Substantia nigra (tissue), 51 donors: ENCODE measurements at places on chromosomes 12 and 14.

DNA sequence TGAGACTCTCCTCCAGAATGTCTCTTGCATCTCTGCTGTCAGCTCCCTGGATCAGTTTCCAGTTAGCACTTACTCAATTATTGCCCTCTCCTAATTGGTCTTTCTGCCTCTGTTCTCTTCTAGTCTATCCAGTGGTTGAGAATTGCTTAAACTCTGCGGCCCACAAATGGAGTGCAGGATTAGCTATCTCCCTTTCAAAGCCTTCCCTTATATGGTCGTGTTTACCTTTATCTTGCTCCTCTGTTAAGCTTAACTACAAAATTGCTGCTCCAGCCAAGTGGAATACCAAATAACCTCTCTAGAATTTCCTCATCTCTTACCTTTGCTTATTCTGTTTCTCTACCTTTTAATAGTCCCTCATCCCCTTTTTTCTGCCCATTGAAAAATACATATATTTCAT, 132.7 kb downstream of the NRXN3 start:
- no peak for DNase-seq

DNA sequence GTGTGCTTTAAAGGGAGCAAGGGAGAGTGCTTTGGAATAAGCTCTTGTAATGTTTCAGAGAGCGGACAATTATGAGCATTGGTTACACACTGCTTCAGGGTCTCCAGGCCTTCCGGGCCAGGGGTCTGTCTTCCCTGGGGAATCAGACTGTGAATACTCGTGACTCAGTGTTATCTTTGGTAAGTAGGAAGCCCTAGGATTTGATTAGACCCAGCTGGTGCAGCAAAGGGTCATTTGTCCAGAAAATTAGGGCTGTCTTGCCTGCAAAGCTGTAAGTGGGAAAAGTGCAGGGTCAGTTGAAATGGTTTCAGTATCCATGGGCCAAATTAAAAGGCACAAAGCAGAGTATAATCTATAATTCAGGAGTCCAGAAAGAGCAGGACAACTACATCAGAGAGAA, 475.6 kb downstream of the MED13L start:
- no peak for DNase-seq

GRCh38 chr14:64186231-64187129, 107.7 kb downstream of the ESR2 start:
- DNase-seq, result no peak

- no peak for DNase-seq
Measured at GRCh38 chr14:55349565-55349964, 62.1 kb downstream of the ATG14 start.

GRCh38 chr14:87148655-87149054, 844.3 kb downstream of the GALC start:
- no peak for DNase-seq

GRCh38 chr14:89667983-89668382, 250.9 kb upstream of the FOXN3 start:
- no peak for DNase-seq

GRCh38 chr12:99004799-99005466, 359.8 kb downstream of the APAF1 start:
- no peak for DNase-seq

- DNase-seq, result no peak
Measured at GRCh38 chr12:62963486-62964041, 28.6 kb upstream of the PPM1H start.

GRCh38 chr12:56299853-56300643, at the start of gene CS:
Gene CS, minus strand, starts transcription at chr12:56300330. Its CDS starts 129 bp downstream, at chr12:56300201.
- DNase-seq, result peak; percentile 99

DNA sequence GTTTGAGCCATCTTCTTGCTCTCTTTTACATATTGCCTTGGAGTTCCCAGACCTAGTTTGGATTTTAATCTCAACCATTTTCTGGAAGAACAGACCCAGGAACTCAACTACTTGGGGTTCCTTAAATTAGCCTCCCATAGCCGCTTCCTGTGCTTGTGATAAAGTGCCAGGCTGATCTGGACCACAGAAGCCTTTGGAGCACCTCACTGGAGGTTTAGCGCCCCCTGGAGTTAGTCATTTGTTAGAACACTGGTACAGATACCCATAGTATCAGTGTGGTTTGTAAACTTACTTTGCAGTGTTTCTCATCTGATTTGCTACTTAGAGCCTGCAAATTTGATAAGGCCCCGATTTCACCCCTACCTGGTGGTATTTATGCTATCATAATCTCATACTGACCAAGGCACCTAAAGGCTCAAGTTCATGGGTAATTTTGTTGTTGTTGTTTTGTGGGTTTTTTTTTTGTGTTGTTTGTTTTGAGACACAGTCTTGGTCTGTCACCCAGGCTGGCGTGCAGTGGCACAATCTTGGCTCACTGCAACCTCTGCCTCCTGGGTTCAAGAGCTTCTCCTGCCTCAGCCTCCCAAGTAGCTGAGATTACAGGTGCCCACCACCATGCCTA, 3.7 kb downstream of the UNC119B start:
- DNase-seq, result peak; percentile 64

DNA sequence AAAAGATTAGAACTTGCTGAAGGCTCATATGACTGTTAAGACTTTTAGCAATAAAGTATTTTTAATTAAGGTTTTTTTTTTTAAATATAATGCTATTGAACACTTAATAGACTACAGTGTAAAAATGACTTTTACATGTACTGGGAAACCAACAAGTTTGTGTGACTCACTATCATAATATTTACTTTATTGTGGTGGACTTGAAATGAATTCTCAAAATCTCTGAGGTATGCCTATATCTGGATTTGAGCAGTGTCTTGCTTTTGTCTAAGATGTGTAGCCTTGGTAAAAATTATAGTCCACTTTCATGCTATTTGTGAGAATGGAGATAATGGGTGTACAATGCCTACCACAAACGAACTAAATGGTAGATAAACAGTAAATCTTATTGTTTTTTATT, 33.9 kb upstream of the NAV3 start:
- DNase-seq, result no peak

DNA sequence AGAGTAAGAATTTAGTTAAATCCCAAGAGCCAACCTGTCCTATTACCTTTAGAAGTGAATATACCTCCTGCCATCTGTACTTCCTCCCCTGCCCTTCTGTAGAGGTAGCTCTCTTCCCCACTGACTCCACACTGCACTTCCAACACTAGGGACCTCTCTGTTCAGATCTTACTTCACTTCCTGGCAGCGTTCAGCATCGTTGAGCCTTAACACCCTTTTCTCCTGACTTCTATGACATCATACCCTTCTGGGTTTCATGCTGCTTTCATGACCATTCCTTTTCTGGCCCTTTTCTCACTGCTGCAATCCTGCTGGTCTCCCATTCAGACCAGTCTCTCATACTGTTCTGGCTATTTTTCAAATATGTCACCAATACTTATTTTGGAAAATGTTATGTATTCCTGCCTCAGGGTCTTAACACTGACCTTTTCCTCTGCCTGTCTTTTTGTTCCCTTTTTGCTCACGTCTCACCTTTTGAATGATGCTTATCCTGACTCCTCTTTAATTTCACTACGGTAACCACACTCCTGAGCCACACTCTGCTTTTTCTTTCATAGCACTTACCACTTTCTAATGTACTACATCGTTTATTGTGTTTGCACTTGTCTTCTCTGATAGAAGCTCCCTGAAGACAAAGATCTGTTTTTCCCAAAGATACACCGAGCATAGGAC, 67.6 kb downstream of the PLEKHA5 start:
- no peak for DNase-seq

GRCh38 chr12:40716037-40716436, 23.8 kb downstream of the CNTN1 start:
- DNase-seq, result no peak

GRCh38 chr12:9829982-9830381, 2.7 kb downstream of the KLRF1 start:
- DNase-seq, result no peak

- no peak for DNase-seq
Measured at GRCh38 chr12:43062201-43062895, 472.8 kb upstream of the PRICKLE1 start.

DNA sequence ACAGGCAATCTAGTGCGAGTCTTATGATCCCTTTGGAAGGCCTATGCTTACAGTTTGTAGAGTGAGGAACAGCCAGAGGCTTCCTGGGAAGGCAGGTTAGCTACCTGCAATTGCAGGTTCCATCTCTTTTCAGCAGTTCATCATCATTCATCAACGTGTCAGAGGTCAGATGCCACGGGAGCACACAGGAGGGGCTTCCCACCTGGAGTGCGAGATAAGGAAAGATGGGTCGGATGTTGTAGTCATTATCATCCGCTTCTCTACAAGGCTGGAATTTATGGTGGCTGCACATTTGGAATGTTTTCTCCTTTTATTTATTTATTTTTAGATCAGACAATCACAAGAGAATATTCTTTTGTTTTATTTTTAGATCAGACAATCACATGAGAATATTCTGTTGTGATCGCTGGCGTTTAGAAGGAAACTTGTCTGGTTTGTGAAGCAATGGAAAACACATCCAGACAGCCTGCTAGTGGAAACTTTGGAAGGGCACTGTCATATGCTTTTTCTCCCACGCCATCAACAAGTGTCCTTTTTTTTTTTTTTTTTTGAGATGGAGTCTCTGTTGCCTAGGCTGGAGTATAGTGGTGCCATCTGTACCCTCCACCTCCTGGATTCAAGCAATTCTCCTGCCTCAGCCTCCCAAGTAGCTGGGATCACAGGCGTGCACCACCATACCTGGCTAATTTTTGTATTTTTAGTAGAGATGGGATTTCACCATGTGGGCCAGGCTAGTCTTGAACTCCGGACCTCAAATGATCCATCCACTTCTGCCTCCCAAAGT, 1.9 kb upstream of the BICD1 start:
- no peak for DNase-seq

DNA sequence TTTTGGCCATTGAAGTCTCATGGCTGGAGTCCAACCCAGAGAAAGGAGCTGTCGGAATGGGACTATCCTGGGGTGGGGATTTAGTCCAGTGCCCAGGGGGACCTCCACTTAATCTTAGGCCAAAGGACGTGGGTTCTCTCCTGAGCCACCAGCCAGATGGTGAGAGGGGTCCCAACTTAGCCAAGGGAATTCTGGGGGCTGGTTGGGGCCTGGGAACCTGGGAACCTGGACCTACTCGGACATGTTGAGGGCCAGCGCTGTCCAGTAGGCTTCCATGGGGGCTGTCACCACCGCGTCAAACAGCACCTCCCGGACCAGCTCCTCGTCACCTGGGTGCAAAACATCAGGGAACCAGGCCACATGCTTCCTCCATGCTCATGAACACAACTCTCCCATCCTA, 33.4 kb downstream of the LRTM2 start:
- DNase-seq, result no peak

DNA sequence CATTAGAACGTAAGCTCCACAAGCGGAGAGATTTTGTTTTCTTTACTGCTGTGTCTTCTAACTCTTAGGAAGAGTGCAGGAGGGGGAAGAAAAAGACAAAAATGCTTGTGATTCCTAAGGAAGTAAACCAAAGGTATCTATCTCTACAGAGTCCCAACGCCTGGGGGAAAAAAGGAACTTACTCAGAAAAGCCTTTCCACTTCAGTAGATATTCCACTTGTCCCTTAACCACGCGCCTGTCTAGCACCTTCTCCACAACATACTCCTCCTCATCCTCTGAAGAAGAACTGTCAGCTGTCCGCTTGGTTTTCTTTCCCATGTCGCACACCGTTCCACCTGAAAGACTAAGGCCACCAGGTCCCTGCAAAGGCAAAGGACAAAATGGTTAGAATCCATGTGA, 22.6 kb downstream of the CBX5 start:
- no peak for DNase-seq

DNA sequence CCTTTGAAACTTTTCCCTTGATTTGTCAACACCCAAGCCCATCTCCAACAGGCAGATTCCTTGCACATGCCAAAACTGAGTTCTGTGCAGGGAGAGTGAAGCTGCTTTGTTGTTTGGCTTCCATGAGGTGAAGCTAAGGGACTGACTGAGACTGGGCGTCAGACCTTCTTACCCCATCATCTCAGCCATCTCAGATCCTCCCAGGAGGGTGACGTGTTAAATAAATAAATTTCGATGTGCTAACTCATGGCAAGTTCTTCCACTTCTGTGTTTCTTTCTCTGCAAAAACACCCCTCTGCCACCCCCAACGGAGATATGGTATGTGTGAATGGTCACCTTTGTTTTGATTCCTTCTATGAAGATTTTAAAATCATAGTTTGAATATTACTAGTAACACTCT, 17.8 kb downstream of the UTP20 start:
- DNase-seq, result no peak

DNA sequence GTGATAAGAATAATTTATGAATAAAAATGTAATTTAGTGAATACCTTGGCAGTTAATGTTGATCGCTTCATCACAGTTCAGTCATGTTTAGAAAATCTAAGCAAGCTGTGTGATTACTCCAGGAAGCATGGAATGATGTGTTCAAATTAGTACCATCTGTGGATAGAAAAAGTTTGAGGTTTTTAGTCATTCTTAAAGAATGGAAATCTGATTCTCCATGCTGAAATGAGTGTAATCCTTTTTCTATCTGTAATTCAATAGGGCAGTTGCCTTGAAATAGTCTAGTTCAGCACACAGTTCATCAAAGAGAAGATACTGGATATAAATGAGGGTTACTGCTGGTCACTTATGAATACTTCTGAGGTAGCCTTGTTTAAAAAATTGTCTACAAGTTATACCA, 127.2 kb upstream of the MYF6 start:
- no peak for DNase-seq

- peak; percentile 16 for DNase-seq
Measured at GRCh38 chr12:57834086-57834876, 12.2 kb downstream of the CTDSP2 start.

GRCh38 chr12:110074089-110074488, 25.8 kb upstream of the C12orf76 start:
- DNase-seq, result no peak

- no peak for DNase-seq
Measured at GRCh38 chr12:132528564-132529106, 38.7 kb downstream of the FBRSL1 start.

GRCh38 chr14:103138301-103139131, 15.3 kb downstream of the TNFAIP2 start:
- no peak for DNase-seq

- DNase-seq, result no peak
Measured at GRCh38 chr12:77682488-77682887, 148.2 kb upstream of the NAV3 start.

- no peak for DNase-seq
Measured at GRCh38 chr12:62774794-62775193, 160.2 kb downstream of the PPM1H start.

- peak; percentile 14 for DNase-seq
Measured at GRCh38 chr12:46209170-46209569, 59.7 kb downstream of the SLC38A1 start.

- DNase-seq, result no peak
Measured at GRCh38 chr12:32515137-32515873, 115.9 kb downstream of the FGD4 start.
